Adrenal gland (tissue), 19 donors: ENCODE measurements at places on chromosomes 16 and 17.

GRCh38 chr17:82490512-82491195 is 28.9 kb upstream of the FOXK2 start:
- no peaks in the 10 kb centered on the region for H3K27me3 ChIP-seq
- H3K4me3 ChIP-seq, result no peak overlapping the region
- H3K36me3 ChIP-seq, result no peaks in the 10 kb centered on the region
- DNase-seq, result peak; percentile 20
- H3K4me1 ChIP-seq, result peaks cover 19% of the 10 kb centered on the region

- no peak overlapping the region for H3K4me3 ChIP-seq
- H3K4me1 ChIP-seq, result no peaks in the 10 kb centered on the region
- DNase-seq, result no peak
- no peaks in the 10 kb centered on the region for H3K27me3 ChIP-seq
- H3K27ac ChIP-seq, result no peak overlapping the region
These were observed 37.5 kb downstream of the ADCY7 start for GRCh38 chr16:50303605-50304466.

DNA sequence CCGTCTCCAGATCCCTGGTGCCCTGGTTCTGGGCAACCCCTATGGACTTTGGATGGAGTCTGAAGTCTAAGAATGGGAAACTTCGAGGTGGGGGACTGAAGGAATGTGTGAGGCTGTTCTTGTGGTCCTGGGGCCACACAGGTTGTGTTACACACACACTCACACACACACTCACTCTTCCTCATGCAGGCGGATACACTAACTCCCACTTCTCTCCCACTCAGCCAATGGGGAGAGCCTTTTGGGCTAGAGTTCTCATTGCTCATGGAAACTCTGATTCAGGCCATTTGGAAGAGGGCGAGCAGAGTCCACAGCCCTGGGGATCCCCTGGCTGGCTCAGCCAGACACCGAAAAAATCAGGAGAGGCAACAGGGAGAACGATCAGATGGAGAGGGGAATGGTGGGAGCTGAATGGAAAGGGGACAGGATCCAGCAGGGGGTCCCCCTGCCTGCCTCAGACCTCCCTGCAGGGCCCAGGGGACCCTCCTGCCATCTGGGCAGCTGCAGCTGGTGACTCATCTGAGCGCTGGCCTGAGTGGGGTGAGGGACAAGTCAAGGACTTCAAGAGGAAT is 9.1 kb downstream of the IGFBP4 start:
- no peak for DNase-seq
- no peaks in the 10 kb centered on the region for H3K36me3 ChIP-seq
- H3K4me3 ChIP-seq, result no peak overlapping the region
- no peaks in the 10 kb centered on the region for H3K27me3 ChIP-seq

GRCh38 chr17:50189550-50190292 is 11.7 kb downstream of the COL1A1 start:
- no peaks in the 10 kb centered on the region for H3K4me1 ChIP-seq
- no peak for DNase-seq
- no peaks in the 10 kb centered on the region for H3K27me3 ChIP-seq
- H3K27ac ChIP-seq, result no peak overlapping the region
- H3K36me3 ChIP-seq, result no peaks in the 10 kb centered on the region
- no peak overlapping the region for H3K4me3 ChIP-seq
